ENCODE measurements at places on chromosomes 5 and 9.

- no peak for DNase-seq
Measured at GRCh38 chr9:107815782-107816560, 326.4 kb upstream of the KLF4 start.

DNA sequence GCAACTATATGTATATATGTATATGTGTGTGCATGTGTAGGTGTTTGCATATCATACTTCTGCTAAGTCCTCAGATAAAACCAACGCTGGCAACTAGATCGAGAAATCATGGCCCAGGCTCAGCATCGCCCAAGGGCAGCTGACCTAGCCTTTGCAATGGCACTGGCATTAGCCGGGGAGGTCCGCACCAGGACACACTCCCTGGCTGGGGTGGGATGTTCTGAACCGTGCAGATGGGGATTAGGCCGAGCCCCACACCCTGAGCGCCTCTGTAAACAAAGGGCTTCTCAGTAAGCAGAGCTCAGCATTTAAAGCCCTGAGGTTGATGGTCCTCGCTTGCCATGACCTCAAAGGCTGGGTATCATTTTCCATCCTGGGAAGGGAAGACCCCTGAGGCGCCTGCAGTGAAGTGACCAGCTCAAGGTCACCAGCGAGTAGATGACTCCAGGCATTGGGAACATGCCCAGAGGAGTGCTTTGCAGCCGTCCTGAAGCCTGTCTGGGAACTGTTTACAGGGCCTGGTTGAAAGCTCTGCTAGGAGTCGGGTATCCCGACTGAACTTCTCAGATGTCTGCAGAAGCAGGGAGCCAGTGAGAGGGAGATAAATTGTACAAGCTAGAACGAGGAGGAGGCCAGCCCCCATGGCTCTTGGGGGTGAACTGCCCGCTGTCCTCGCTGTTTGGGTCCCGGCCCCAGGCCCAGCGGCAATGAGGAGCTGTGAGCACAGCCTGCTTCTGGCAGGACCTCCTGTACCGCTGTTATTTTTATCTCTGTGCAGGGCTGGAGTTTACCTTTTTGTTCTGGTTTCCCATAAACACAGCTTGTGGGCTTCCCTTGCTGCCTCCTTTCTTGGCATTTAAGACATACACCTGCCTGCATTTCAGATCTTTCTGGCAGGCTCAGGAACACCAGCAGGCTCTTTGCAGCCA is 18.4 kb downstream of the GADD45G start:
- DNase-seq, result no peak

DNA sequence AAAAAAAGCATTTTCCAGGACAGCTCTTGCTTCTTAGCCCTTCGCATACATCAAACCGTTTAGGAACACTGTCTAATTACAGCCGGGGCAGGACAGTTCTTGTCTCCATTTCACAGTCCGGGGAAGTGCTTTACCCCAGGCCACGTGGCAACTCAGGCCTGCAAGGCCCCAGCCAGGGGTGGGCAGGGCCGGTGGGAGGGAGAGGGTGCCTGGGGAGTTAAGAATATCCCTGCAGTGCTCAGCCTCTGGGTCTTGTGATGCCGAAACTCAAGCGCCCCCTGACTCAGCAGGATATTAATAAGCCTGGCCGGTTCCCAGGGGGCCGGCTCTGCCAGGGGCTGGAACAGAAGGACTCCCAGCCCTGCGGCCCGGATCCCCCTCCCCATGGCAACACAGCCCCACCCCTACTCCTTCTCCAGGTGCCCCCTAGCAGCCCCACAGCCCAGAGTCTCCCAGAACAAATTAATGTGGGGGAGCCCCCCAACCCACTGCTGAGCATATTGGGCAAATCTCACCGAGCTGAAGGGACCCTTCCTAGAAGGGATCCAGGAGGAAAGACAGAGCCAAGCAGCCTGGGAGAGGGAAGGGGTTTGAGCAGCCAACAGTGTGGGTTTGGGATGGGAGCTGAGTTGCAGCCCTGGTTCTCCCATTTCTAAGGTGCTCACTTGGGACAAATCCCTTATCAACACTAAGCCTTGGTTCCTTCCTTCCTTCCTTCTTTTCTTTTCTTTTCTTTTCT is 45.3 kb downstream of the PLPP7 start:
- DNase-seq, result no peak

DNA sequence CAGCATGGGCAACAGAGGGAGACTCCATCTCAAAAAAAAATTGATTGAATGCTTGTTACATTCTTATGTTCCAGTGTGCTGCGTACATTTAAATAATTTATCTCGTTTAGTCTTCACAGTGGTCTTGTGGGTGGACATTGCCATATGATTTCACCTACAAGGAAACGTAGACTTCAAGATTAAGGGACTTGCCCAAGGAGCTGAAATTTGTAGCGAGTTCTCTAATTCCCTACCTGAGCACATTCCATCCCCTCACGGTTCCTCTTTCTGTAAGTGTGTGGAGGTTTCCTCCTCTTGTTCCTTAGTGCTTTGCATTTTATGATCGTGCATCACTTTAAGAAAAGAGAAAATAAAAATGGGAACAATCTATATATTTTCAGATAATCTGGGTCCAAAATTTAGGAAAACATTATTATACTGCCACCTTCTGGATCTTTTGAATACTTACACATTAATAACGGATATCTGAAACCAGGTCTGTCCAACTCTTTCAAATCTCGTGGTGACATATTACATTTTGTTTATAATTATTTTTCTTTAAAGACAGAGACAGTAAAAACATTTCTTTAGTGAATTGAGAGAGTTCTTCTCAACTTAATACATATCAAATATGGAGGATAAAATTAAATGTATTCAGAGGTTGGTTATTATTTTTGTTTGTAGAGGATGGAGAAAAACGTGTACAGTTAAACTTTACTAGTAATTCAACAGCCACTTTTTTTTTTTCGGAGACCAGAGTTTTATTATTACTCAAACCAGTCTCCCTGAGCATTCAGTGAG is 29.9 kb upstream of the C7 start:
- no peak for DNase-seq

GRCh38 chr5:99675974-99676373 is 747.2 kb upstream of the CHD1 start:
- no peak for DNase-seq
